ENCODE measurements at places on chromosomes 5 and 9.
A peak's percentile ranks its signal among the peaks of the same experiment; 100 is the strongest.

DNA sequence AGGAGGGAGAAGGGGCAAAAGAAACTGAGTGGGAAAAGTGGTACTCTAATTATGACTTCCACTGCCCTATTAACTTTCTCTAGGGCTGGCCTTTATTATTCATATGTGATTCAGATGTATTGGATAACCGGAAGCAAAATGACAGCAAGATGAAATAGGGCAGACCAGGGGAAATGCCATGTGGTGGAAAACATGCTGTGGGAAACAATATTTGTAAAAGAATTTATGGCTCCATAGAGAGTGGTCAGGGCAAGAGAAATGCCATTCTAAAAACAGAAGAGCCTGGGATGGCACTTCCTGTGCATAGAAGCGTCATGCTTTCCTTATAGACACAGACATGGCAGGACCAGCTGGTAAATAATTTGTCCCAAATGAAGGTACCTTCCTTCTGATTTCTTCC, 67.7 kb downstream of the MEGF10 start:
- peak; percentile 11 for DNase-seq

DNA sequence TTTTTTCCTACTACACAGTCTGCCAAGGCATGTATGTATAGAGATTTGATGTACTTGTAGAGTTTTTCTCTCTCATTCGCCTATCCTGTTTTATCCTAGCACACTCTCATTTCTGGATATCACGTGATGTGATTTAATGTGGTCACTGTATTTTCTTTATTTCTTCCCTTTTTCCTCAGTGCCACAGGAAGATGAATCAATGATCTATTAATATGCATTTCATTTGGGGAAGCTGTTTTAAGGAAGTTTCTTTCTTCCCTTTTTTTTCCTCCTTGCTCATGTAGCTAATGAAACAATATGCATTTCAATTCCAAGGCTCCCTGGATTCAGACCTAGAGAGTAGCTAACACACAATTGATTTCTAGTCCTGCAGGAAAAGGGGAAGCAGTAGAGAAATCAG, 506.3 kb upstream of the WWC1 start:
- peak; percentile 89 for DNase-seq

- peak; percentile 12 for DNase-seq
Measured at GRCh38 chr5:73895471-73895870, 269.5 kb downstream of the ARHGEF28 start.

DNA sequence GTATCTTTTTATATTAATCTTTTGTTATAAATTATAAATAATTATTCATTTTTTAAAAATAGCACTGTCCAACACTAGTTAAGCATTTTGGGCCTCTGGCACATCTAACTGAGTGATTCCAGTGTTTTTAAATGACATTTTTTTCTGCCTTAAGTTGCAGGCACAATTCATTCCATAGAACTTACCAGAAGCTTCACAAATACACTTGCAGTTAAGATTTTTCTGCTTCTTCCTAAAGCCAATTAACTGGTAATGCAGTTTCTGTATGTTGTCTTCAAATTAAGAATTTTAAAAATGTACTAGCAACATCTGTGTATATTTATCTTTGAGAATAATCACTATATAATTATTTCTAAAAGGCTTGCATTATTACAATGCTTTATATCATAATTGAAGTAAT, 11.2 kb upstream of the NFIB start:
- no peak for DNase-seq

DNA sequence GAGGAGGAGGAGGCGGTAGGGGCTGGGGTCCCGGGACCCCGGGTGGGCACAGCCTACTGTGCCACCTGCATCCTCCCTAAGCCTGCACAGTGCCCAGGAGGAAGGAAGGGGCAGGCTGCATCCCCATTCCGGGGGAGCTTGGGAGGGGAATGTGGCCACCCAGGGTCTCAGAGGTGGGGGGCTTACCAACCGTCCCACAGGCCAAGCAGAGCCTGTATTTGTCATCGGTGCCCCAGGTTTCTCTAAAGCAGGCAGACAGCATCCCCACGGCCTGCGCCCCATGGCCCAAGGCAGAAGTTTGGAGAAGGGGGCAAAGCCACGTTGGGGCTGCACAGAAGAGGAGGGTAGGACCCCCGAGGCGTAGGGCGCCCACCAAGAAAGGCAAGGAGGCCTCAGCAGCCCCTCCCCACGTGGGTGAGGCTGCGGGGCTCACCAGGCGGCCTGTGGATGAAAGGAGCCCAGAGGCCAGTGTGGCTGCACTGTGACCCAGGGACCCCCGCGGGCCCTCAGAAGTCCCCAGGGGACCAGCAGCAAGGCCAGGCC, 507 bp upstream of the GPSM1 start:
- no peak for DNase-seq

- no peak for DNase-seq
Measured at GRCh38 chr9:84322828-84323227, 17.7 kb downstream of the SLC28A3 start.

DNA sequence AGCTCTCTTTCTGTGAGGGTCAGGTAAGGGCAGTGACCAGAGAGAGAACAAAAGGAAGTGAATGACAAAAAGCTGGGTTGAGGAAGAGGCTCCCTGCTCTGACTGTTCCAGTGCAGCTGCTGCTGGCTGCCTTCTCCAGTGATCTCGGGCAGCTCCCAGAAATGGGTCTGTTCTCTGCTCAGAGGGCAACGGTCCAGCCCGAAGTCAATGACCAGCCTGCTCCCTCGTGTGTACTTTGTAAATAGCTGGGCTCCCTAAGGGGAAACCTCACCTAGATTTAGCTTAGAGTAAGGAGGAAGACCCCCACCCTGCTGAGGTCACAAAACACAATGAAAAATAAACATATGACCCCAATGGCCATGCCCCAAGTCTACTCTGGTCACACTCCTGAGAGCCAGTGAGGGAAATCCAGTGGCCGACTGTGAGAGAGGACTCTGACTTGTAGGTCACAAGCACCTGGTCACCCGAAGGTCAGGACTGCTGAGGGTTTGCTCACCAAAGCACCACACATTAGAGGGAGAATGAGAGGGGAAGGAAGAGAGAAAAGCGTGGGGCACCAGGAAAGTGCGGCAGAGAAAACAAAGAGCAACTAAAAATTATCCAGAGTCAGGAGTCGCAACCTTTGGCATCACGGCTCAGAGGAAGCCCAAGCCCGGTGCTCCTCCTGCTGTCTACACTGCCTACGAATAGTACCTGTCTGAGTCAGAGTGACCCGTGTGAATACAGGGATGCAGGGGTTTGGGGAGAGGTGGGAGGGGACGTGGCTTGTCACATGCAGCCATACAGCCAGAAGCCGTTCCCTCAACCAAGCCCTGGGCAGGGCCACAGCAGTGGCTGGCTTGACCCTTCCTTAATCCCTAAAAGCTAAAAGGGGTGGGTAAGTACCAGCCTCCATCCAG, 19.8 kb downstream of the NIPAL4 start:
- no peak for DNase-seq

- DNase-seq, result no peak
Measured at GRCh38 chr5:92041911-92042660, 659.0 kb upstream of the ARRDC3 start.

GRCh38 chr9:35725362-35725761, 6.6 kb downstream of the TLN1 start:
- DNase-seq, result no peak

DNA sequence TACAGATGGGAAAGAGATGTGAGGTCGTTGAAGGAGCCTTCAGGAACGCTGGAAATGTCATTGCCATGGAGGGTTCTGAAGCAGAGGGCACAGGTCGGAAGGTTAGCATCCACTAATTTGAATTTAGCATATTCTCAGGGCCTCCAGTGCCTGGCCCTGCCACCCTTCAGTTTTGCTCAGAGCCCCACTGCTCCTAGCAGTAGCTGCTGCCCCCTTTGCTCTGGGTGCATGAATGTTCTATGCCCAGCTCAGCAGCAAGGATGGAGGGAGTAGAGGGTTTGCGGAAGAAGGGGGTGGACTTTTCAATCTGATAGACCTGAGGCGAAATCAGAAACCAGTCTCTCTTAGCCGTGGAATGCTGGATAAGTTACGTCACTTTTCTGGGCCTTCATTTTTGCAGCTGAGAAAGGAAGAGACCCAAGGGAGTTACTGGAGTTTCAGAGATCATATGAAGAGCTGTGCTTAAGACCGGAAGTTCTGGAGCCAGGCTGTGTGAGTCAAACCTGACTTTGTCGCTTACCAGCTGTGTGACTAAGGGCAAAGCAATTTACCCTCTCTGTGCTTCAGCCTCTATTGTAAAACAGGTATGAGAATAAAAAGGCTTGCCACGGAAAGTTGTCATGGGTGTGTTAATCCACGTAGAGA, 133.2 kb upstream of the PANK3 start:
- DNase-seq, result no peak

GRCh38 chr5:178542455-178542854, 47.7 kb downstream of the COL23A1 start:
- peak; percentile 54 for DNase-seq

DNA sequence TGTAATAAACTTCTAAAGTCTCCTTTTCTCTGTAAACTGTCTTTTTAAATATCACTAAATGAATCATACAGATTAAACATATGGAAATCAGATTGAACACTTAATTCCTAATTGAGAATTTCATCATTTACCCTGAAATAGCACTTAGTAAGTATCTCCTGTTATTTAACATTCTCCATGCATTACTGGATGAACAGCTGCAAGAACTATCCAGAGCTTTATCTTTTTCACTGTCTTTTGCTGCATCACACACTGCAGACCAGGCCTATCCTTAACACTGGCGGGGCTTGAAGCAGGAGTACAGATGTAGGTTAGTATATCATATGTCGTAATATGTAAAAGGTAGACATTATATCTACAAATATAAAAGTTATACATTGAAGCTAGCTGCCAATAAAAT, 108.7 kb upstream of the EFNA5 start:
- DNase-seq, result no peak

GRCh38 chr5:112703866-112704820, 33.5 kb upstream of the APC start:
- DNase-seq, result peak; percentile 16

Measured in suppressor macrophage (primary cell).